ENCODE measurements at places on chromosomes 1 and 21.

GRCh38 chr21:40964691-40965090 lies 117.7 kb upstream of the DSCAM start:
- no peak for DNase-seq

DNA sequence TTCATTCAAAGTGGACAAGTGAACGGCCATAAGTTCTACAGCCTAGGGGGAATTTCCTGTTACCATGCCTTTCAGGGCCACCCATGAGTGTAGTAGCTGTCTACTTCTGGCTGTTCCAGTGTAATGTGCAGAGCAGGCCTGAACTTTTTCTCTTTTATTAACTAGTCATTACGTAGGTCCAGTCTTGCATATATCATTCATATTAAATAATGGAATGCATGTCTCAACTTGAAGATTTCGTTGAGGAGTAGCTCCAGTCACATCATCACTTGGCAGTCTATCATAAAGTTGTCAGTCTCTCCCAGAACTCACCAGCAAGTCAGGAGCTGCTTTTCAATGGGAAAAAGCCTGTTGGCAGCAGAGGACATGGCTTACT lies 12.0 kb upstream of the GIPC2 start:
- DNase-seq, result no peak

- peak; percentile 39 for DNase-seq
Observed at GRCh38 chr1:220879076-220879508, at the start of gene HLX. Gene HLX, plus strand, starts transcription at chr1:220879443. Its CDS starts 415 bp downstream, at chr1:220879858.

DNA sequence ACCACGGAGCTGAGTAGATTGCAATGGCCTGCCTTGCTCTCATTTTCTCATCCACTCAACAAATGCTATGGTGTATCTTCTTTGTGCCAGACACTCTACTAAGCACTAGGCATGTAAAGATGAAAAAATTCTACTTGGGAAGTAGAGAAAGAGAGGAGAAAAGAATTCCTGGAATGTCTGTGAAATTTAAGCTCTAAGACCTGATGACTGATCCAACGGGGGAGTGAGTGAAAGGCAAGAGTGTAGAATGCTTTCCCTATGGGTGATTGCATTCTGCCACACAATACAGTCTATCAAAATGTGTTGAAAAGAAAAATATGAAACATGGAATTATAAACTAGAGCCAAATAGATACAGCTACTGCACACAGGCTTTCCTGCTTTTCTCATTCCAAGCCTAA lies 82.3 kb downstream of the CYYR1 start:
- no peak for DNase-seq

DNA sequence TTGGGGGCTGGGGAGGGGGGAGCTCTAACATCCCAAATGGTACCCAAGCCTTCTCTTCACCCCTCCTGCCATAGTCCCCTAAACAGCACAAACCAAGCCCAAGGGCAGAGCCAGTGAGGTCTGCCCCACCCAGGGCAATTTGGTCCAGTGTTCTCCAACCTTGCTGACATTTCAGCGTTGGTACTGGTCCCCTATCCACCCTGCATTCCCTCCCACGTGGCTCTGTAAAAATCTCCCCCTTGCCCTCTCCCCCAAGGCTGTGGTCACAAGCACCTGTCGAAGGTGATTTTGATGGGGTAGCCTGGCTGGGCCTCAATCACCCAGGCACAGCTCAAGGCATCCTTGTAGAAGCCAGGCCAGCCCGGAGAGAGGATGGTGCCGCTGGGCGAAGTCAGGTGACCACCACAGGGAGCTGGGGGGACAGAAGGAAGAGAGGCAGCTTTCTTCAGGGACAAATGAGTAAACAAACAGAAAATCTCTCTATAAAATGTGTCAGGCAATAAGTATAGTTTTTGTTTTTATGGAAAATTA lies 137.5 kb upstream of the HMGB4 start:
- DNase-seq, result no peak

DNA sequence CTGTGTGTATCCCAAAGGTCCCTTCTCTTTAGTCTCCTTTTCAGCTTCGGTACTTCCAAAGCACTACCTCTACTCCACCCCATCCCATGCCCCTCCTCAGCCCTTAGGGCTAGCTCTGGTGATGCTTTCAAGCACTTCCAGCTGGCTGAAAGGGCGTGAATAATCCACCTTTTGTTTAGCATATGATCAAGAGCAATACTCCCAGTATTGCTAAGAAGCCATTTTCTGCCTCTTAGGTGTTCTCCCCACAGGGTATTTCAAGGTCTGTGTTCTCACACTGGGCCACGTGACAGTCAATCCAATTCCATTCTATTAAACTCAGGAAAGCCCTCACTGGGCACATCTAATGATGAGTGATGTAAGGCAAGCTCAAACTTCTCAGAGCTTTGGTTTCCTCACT lies 298.5 kb upstream of the PROX1 start:
- DNase-seq, result no peak

GRCh38 chr1:171654942-171655745 lies 2.7 kb upstream of the MYOC start:
- peak; percentile 90 for DNase-seq

DNA sequence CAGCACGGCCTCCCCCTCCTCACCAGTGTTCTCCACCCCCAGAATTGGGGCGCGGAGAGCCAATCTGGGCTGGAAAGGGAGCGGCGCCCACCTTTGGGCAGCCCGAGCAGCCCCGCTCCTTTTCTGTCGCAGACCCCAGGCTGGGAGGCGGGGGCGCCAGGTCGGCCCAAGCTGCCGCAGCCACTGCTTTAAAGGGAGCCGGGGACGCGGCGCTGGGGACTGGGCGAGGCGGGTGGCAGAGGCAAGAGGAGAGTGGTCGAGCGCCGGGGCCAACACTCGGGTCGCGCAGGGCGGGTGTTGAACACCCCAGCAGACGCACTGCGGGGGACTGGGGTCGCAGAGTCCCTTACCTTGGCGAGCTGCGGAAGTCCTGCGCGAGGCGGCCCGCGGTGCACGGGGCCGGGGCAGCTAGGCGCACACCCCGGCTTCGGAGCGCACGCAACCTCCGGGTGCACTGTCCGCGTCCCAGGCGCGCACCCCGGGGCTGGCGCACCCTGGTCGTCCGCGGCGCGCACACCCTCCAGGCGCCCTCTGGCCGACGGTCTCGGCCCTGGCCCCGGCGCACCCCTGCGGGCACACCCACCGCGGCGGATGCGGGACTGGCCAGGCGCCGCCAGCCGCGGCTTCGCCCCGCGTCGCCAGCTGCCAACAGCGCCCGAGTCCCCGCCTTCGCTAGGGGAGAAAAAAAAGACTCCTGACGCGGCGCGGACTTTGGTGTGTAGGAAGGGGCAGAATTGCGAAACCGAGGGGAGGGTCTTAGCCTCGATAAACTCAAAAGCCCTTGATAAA lies at the start of gene KANK4:
Gene KANK4, minus strand, starts transcription at position 679 of the 789 bp plus-strand sequence. CDS start 37,870 bp downstream, outside the sequence.
- no peak for DNase-seq

DNA sequence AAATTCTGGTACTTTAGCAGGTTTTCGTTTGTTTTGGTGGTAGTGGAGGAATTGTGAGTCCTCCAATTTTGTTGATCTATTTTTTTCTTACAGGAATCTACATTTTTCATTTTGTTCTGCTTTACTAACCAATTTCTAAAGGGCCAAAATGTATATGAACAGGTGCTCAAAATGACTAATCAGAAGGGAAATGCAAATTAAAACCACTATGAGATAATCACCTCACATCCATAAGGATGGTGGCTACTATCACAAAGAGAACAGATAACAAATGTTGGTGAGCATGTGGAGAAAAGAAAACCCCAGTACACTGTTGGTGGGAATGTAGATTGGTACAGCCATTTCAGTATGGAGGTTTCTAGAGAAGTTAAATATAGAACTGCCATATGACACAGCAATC lies 134.2 kb downstream of the LMO4 start:
- no peak for DNase-seq

- no peak for DNase-seq
Observed at GRCh38 chr1:11285883-11286734, 13.1 kb downstream of the UBIAD1 start.

- peak; percentile 76 for DNase-seq
Observed at GRCh38 chr1:247409869-247410544, 6.0 kb upstream of the NLRP3 start.

DNA sequence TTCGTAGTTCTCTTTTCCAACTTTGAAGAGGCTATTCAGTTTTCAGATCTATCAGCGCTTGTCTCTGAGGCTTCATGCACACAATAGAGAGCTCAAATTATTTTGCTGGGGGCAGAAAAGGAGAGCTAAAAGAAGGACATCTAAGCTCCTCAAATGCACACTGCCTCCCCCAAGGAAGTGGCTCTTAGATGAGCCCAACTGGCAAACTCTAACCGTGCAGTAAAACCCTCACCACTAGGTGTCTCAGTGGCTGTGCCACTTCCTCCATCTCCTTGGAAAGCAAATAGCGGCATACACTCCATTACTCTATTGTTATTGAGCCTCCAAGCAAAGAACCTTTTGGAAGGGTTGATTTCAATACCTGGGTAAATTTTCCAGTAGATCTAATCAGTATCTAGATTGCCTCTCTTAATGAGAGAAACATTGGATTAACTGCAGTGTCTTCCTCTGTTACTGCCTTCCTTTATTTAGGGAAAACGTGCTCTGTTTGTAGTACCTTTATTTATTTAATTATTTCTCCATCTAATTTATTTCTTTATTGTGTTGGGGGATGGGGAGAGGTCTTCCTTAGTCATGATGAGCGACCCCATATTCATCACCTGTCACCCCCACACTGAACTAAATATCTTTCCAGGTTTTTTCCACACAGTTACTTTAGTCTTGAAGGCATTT lies 9.2 kb upstream of the SFPQ start:
- peak; percentile 79 for DNase-seq

DNA sequence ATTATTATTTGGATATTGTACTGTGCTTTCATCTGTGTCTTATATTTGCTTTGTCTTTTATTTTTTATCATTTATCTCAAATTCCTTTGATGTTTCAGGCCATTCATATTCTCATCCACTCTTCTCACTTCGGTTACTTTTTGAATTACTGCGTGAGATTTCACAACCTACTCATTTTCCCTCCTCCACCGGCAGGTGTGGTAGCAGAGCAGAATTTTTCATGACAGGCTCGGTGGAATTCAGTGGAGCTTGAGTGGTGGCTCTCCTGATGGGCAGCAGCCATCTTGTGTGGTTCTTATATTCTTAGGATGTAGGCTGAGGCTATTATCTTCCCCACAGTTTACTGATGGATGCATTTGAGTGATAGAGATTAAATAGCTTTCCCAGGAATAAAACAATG lies 92.3 kb upstream of the IVNS1ABP start:
- no peak for DNase-seq

GRCh38 chr21:36126208-36126565 lies 8.7 kb upstream of the CBR3 start:
- no peak for DNase-seq

- DNase-seq, result no peak
Observed at GRCh38 chr1:58780836-58781452, 2.9 kb downstream of the JUN start.

GRCh38 chr1:228010921-228011320 lies 4.1 kb downstream of the WNT3A start:
- no peak for DNase-seq

DNA sequence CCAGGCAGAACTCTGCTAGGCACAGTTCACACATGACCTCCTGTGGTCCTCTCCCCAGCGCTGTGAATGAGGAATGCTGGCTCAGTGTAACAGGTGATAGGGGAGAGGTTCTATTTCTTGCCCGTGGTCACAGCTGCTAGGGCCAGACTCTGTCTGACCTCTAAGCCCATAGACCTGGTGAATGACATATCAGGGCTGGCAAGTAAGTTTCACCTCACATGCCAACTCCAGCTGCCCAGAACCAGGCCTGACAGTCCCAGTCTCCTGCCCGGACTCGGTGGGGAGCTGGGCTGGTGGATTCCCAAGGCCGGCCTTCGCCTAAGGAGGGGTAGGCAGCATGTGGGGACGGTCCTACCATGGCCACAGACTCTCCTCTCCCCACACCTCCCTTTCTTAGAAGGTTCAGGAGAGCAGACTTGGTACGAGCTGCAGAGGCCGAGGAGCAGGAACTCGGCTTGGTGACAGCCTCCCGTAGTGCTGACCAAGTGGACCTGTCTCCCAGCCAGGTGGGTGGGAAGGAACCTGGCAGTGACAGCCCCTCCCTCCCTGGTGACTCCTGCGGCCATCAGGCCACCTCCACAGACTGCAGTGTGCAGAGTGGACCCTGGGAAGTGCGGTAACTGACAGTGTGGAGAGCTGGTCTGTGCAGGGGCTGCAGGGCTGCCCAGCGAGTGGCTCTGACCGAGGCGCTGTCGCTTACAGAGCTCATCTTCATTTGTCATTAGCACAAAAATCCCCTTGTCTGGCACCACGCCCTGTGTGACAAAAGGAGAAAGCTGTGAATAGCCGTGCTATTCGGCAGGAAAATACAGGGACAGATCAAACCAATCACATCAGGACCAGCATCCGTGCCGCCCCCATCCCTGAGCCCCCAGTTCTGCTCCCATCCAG lies 74.6 kb downstream of the SCCPDH start:
- no peak for DNase-seq

DNA sequence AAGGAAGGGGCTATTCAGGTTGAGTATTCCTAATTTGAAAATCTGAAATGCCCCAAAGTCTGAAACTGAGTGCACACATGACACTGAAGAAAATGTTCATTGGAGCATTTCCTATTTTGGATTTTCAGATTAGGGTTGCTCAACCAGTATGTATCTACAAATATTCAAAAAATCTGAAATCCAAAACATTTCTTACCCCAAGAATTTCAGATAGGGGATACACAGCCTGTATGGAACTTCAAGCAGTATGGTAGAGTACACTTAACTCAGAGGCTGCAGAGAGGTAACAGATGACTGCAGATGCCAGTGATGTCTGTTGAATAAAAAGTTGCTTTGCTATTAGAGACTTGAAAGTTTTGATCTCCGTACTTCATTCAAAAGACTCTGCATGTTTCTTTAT lies 19.0 kb downstream of the YTHDF2 start:
- no peak for DNase-seq

- no peak for DNase-seq
Observed at GRCh38 chr1:14968251-14968851, 185.2 kb upstream of the TMEM51 start.

DNA sequence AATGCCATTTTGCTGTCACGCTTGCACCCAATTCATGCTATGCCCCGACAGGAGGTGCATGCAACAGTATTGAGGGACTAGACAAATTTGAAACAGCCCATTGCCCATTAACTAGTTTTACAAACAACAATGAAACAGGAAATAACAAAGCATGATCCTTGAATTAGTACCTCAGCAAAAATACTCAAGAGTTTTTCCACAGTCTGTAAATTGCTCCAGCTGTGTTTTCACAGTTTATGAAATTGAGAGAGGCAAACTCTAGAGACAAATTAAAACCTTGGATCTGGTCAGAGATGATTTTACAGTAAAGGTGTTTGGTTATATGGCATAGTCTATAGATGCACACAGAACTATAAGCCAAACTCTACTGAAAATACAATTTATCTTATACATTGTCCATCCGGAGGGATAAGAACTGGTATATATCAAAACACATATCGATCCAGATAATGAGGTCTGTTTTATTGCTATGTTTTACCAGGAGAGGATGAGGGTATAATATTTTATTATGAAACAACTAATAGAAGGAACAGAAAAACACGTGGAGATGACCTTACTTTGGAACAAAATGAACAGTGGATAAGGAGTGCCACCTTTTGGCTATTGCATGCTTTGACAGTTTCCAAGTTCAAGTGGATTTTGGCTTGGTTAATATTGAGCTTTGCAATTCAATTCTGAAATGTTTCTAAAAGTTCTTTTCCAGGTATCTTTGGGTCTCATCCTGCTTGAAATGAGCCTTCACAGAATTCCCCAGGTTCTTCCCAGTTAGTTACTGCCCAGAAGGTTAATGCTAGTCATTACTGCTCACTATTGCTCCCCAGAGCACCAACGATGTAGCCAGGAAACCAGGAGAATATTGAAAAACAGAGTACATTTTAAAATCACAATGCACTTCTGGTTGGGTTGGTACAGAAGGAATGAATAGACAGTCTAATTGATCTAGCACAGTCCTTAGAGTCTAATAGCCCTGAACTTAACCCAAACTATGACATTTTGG lies 45.7 kb downstream of the ZC3H11B start:
- no peak for DNase-seq

Data from activated CD4-positive, alpha-beta memory T cell treated with anti-CD3 and anti-CD28 coated beads for 36 hours (primary cell).